Bronchial epithelial cell (primary cell): ENCODE measurements at places on chromosomes 5 and 9.

- DNase-seq = peak; percentile 67
Observed at GRCh38 chr5:57754616-57755015, 272.0 kb upstream of the ACTBL2 start.

DNA sequence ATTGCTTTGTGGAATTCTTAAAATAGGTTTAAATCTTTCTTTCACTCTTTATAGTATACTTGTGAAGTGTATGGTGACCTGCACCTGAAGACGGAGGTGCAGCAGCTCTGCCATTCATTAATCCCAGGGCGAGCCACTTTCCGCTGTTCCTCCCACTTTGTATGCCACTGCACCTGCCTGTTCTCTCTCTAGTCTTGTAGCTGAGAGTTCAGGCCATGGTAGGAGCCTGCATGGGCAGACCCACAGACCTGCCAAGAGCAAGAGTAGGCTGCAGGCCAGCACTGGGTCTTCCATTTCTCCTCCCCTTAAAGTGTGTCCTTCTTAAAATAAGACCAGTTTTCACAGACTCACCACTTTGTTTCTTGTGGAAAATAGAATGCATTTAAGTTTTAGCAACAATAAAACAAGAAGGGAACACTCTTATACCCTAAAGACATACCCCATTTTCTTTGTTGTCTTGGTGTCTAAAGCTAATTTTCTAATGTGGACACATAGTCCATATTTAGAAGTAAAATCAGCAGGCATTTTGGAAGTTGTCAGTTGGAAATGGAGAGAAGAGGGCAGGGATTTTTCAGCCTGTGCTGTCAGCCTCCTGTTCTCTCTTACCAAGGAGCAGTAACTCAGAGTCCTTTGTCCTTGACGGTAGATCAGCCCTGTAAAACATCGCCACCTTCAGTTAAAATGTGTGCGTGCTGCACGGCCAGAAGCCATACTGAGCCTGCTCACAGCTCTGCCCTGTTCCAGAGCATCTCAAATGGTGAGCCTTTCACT, 103.2 kb downstream of the SNCAIP start:
- DNase-seq = peak; percentile 55

DNA sequence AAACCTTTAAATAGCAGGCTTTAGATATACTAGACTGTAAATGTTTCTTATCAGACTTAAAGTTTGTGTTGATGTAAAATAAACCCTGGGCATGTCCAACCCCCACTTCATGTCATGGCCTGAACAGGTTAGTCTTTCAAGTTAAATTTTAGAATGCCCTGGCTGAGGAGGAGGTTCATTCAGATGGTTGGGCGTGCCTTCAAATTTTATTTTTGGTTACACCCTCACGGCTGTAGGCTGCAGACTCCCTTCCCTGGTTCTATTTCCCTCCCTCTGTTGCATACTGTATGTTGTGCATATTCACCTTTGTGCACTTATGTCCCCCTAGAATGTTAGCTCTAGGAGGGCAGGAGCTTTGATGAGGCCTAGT, 5.3 kb upstream of the BICD2 start:
- peak; percentile 60 for DNase-seq

GRCh38 chr5:125673359-125673950, 749.8 kb upstream of the GRAMD2B start:
- no peak for DNase-seq

DNA sequence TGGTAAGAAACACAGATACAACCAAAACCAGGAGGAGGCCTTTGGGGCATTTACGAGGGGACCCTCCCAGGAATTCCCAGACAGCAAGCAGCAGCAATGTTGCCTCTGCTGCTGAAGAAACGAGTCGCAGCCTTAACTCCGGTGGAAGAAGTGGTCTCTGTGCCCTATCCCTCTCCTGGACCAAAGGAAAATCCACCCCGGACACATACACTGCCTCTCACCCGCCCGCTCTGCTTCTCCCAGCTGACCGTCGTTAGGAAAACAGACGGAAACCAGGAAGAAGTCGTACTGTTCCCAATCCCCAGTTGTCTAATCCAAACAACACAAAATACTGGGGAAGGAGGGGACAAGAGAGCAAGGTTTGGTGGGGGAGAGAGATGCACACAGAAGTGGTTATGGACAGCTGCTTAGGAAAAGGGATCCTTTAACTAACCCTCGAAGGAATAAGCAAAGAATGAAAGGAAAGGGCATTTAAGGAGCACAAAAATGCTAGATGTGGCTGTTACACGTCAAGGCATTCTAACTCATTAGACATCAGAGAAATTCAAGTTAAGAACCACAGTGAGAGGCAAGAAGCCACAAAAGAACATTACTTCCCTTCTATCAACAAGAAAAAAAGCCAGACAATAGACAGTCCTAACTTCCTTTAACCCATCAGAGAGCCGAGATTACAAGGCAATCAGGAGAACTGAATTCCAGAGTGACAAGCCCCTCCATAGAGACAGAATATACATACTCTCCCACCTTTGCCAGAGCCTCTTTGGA, 71.9 kb downstream of the ACTL7B start:
- DNase-seq = no peak

GRCh38 chr5:82150559-82150958, 127.6 kb downstream of the RPS23 start:
- no peak for DNase-seq

DNA sequence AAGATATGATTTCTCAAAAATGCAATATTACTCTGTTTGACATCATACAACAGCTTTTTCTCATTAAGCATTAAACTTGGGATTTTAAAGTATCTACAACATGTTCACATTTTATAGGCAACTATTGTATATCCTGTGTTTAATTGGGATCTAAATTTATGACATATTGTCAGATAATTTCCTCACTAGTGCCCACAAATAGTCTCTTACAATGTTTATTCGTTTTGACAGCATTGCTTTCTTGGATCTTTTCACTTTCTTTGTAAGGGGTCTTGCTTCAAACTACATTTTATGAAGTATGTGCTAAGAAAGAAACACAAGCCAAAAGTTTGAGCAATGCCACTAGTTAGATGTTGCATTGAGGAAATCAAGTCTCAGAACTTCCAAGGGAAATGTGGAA, 285.1 kb downstream of the TMEM167A start:
- no peak for DNase-seq

DNA sequence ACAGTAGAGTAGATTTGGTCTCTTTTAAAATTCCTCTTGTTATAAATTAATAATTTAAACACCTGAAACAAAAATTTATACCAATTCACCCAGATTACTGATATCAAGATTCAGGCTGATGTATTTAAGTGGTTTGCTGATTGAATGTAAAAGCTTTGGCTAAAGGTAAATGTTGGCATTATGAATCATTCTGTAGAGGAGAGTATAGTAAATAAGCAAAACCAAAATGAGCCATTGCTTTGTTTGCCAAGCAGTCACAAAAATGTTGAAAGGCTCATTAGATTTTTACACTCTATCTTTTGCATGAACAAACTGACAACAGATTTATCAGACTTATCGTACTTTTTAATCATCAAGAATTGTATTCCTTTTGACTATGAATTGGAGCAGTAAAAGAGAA, 332.6 kb downstream of the FAM170A start:
- no peak for DNase-seq

DNA sequence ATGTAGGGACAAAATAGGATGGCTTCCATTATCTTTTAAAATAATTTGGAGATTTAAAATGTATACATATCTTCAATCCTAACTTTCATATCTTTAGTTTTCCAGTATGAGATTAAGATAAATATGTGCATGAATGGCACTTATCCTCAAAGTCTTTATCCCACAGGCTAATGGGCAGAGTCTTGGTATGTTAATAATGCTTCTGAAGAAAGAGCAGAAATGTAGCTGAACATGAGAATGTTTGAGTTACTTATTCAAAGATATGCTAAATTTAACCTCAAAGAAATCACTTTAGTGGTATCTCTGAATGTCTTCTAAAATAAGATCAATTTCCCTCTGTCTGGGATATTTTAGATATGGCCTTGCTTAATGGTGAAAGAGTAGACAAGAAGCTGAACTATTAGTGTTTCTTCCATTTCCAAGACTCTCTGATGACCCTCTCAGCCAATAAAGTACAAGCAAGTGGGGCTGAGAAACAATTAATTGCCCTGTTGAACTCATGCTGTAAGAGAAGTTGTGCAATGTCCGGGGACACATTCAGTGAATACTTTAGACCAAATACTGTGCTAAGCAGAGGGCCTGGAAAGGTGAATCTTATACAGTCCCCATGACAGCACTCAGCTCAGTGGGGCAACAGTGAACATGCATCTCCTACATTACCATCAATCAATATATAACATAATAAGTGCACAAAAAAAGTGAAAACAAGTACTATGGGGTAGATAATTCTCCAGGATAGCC, 50.0 kb upstream of the ADAMTSL1 start:
- DNase-seq = no peak

DNA sequence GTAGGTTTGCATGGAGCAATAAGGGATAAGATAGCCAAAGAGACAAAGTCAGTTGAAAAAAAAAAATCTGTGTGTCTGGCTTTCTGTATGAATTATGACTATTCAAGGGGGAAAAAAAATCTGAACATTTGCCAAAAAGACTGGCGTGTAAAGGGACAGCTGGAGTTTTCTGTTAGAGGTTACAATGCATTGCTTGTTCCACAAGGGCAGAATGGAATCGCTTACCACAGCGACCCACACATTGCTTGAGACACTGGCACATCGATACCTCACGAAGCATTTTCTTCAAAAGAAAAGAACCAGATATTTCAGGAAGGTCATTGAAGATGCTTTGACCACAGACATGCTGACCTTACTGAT, 327.8 kb downstream of the TMEM167A start:
- DNase-seq = no peak

- DNase-seq = peak; percentile 73
Observed at GRCh38 chr5:61051267-61051666, 106.3 kb downstream of the NDUFAF2 start.

- DNase-seq = no peak
Observed at GRCh38 chr9:72773570-72773969, 179.3 kb downstream of the ALDH1A1 start.

DNA sequence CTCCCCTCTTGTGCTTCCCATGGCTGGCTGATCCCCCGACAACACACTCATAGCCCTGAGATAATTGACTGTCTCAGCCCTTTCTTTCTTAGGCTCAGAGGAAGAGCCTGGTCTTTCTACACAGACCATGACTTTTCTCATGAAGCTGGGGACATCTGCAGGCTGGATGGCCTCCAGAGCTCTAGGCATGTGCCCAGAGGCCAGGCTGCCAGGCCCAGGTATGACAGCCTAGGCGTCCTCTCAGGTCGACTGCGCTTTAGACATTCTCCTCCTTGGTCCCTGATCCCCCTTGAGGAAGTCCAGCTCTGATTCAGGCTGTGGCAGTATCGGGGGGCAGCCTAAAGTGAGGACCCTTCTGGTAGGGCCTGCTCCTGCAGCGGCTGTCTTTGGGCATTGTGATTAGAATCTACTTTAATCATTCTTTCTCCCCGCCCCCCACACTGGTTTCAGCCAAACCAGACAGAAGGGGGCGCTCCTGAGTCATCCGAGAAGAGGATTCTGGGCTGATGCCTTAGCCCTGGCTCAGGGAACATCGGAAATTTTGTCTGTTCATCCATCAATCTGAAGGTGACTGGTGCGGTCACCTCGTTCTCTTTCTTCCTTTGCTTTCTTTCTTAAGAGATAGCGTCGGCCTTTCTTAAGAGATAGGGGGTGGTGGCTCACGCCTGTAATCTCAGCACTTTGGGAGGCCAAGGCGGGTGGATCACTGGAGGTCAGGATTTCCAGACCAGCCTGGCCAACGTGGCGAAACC, 66.5 kb upstream of the HSPA9 start:
- DNase-seq = peak; percentile 43

DNA sequence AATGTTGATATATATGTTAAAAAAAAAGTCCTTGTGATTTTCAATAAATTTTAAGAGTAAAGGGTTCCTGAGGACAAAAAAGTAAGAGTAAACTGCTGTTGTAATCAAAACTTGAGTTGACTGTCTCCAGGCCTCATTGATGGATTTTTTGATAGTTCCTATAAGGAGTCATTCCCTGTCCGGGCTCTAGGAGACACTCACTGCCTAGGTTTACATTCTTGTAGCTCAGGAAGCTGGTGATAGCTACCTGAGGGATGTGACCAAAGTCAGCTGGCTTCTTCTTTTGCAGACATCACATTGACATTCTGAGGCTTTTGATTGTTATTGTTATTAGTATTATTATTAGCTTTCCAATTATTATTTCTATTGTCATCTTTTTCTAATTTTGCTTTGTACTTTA, 116.5 kb upstream of the FBXL7 start:
- peak; percentile 28 for DNase-seq

DNA sequence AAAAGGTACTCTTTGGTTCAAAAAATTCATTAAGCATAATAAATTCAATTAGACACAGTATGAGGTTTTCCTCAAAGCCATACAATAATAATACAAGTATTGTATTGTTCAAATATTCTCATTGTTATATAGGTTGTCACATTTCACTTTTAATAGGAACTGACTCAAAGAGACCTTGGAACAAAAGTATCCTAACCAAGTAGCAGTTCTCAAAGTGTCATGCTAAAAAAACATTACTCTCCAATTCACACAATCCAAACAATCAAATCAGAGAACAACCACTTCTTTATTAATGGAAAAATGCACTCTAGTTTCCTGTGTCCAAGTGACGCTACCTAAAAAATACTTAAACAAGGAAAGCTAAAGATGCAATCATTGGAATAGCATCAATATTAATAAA, 115.4 kb downstream of the DENND1A start:
- no peak for DNase-seq

DNA sequence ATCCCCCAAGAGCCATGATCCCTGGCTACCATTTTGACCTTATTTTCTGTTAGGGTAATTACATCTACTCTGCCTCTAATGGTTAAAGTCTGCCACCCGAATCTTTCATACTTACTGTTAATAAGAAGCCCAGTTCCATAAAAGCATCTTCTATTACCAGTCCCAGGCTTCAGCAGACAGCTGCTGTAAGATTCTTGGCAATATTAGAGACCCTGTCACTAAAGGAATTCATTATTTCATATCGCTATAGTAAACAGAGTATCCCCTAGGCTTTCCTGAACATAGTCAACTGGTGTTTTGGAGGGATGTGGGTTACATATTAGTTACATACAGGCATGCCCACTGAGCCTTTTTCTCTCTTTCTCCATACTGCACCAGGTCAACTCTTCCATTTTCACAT, 608.7 kb upstream of the SEMA6A start:
- no peak for DNase-seq

DNA sequence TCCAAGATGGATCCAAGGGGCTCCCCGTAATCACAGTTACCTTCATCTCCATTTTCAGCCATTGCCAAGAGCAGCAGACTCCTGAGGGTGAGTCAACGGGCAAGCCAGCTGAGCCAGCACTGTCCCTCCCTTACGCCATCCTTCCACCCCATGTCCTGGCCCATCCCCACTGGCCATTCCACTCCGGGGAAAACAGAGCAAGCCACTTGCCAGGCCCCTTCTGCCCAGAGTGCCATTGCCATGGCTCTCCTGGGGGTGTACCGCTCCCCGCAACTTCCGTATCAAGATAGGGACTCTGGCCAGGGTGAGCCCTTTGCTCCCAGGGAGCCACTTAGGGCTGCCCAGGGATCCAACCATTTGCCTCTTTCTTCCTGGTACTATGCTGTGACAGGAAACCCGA, 48.9 kb upstream of the CDKN2AIPNL start:
- DNase-seq = no peak

- DNase-seq = peak; percentile 24
Observed at GRCh38 chr5:132601071-132601728, 44.4 kb downstream of the RAD50 start.

- DNase-seq = peak; percentile 69
Observed at GRCh38 chr5:50606179-50606578, 60.3 kb upstream of the PARP8 start.

GRCh38 chr5:78791501-78792100, 143.0 kb upstream of the LHFPL2 start:
- no peak for DNase-seq

GRCh38 chr5:78983601-78984438, 1.3 kb downstream of the ARSB start:
- DNase-seq = peak; percentile 26
